ENCODE measurements at places on chromosomes 7 and 10.

GRCh38 chr7:24924375-24924774 is 55.6 kb downstream of the OSBPL3 start:
- no peak for DNase-seq

GRCh38 chr10:119051775-119052174 is 22.3 kb downstream of the NANOS1 start:
- DNase-seq: no peak

- DNase-seq: no peak
Observed at GRCh38 chr10:123139521-123140163, 3.9 kb downstream of the HMX3 start.

- DNase-seq: no peak
Observed at GRCh38 chr7:17307558-17307957, 9.1 kb downstream of the AHR start.

- DNase-seq: no peak
Observed at GRCh38 chr7:99497766-99498545, 2.1 kb downstream of the ZNF394 start.

DNA sequence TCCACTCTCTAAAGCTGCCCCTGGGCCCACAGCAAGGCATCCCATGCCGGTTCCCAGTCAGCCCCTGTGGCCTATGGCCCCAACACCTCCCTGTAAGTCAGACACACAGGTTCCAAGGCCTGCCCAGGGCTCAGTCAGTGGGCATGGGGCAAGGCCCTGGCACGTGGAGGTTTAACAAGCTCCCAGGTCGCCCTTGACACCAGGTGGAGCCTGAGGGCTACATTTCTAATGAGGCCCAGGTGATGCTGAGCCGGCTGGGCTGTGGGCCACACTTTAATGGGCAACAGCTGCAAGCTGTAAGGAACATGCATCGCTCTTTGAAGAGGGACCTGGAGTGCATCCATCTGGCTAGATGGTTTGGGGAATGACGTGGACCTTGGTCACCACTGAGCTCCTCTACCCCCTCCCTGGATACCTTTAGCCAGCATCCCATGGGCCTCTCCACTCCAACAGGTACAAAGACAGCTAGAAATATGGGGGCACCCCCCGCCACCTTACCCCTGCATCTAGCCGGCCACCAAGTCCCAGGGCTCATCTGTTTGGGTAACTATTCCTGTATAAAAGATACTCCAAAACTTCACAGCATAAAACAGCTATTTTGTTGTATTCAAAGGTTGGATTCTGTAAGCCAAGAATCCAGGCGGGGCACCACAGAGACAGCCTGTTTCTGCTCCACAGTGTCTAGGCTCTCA is 122.5 kb downstream of the OAT start:
- no peak for DNase-seq

DNA sequence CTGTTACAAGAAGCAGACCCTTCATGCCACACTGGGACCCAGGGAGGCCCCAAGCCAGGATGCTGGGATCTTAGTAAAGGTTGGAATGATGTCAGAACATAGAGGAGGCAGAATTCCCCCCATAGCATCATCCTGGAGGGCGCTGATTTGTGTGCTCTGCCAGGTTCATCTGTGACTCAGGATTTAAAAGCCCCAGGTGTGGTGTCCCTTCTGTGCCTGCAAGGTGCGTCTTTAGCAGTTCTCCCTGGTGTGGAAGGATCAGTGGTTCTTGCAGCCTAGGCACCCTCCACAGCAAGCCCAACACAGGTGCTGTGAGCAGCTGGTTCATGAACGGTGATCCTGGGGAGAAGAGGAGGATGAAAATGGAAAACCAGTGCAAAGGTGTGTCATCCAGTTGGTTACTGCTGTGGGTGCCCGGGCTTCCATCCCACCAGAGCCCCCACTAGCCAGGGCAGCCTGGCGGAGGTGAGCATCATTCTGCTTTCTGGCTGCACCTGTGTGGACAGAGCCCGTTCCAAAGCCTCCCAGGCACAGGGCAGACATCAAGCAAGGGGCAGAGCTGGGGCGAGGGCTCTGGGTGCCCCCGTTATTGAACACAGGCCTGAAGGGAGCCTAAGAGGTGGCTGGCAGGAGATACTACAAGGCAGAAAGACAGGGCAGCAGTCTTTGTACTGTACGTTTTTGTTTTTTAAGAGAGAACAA is 49.5 kb downstream of the IKZF1 start:
- no peak for DNase-seq

GRCh38 chr10:94546049-94546900 is 687 bp downstream of the HELLS start:
- DNase-seq: peak; percentile 2

GRCh38 chr10:18449611-18450026 is 201.8 kb downstream of the NSUN6 start:
- DNase-seq: no peak

- no peak for DNase-seq
Observed at GRCh38 chr7:106561151-106561550, 99.8 kb downstream of the CCDC71L start.

- no peak for DNase-seq
Observed at GRCh38 chr10:79069325-79070080, 737 bp downstream of the ZMIZ1 start.

GRCh38 chr7:28102797-28103196 is 77.8 kb downstream of the JAZF1 start:
- no peak for DNase-seq

DNA sequence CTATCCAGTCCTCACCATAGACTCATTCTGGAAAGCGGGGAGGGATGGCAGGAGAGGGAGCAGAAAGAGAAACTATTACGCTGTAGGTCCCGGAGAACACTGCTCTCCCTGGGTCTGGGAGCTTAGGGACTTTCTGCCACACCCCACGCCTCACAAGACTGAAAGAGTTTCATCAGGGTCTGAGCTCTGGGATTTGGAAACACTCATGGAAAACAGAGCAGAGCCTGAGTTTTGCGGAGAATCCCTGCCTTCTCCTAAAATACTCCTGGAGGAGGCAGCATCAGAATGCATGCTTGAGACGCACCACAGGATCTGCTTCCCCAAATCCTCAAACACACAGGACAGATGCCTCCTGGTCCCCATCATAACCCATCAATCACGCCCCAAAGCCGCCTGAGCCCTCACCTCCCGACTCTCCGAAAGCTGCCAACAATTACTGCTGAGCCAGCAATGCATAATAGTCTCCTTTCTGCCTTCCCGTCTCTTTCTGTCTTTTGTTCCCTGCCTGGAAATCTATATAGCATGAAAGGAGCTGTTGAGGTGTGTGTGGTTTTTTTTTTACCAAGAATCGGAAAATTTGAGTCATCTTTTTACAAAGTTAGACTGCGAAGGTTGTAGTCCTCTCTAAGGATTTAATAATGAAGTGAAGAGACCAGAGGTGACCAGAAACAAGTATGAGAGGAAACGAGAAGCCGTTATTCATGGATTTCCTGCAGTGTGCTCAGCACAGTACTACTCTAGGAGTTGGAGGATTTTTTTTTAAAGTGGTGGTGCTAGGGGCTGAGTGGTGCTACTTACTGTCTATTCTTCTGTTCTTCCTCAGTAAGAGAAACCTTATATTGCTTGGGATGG is 37.7 kb downstream of the ASB13 start:
- peak; percentile 21 for DNase-seq

- no peak for DNase-seq
Observed at GRCh38 chr10:70367195-70367796, 15.1 kb downstream of the LRRC20 start.

- DNase-seq: no peak
Observed at GRCh38 chr10:132146941-132147915, 39.5 kb upstream of the DPYSL4 start.

DNA sequence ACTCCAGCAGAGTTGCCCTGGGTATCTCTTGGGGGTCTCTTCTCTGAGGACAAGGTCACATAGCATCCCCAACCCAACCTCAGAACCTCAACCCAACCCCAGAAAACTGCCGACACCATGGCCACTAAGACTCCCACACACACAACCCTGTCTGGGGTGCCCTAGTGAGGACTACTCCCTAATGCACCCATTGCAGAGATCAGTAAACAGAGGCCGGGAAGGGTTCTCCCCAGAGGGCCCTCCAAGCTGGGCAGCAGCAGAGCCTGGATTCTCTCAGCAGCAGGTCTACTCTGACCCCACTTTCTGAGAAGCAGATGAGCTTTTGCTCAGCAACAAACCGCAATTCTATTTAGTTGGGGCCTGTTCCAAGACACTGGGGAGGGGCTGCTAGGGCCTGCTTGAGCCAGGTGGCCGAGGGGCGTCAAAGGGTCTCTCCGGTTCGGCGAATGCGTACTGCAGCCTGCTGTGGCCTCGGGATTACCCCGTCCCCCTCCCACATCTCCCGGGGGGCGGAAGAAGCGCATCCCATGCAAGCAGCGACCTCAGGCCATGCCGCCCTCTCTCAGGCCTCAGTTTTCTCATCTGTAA is 828 bp downstream of the OGDHL start:
- DNase-seq: no peak

DNA sequence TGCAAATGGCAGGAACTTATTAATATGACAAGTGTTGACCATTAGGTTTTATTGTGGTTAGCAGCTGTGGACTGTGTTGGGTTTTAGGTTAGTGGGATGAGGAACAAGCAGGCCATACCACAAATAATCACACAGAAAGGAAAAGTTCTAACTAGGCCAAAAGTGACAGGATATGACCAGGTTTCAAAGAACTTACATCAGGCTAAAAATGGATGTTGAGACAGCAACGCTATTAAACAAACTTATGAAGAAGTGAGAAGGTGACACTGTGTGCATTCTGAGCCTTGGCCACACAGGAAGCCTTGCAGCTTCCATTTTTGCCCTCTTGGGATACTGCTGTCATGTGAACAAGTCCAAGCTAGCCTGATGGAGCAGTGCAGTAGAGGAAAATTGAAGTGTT is 568.8 kb downstream of the HTR7 start:
- DNase-seq: no peak

DNA sequence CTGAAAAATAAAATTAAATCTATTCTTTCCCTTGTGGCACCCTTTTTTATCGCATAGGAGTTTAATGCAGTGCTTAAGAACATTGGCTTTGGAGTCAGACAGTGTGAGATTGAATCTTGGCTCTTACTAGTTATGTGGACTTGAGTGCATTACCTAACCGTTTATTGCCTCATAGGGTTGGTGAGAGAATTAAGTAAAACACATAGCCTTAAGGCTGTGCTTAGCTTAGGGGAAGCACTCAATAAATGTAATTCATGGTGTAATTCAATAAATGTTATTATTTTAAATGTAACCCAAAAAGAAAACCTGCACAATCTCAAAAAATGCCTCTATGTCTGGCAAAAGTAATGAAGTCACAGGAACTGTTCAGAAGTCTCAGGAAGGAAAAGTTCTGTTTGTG is 2.7 kb downstream of the STK17A start:
- DNase-seq: no peak

DNA sequence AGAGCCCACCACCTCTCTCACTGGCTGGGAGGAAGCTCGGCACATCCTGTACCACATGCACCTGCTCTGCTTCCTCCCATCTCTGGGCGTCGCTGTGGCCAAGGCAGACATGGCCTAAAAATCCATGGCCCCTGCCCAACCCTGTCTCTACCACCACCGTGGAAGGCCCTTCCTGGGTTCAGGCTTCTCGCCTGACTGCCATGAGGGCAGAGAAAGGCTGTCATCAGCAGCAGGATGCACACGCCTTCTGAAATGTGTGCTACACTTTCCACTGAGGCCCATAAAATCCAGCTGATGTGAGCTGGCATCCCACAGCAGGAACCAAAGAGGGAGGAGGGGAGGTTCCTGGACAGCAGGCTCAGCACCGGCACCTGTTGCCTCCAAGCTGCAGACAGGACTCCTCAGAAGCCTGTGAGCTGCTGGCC is 93.4 kb downstream of the PTPRN2 start:
- no peak for DNase-seq

DNA sequence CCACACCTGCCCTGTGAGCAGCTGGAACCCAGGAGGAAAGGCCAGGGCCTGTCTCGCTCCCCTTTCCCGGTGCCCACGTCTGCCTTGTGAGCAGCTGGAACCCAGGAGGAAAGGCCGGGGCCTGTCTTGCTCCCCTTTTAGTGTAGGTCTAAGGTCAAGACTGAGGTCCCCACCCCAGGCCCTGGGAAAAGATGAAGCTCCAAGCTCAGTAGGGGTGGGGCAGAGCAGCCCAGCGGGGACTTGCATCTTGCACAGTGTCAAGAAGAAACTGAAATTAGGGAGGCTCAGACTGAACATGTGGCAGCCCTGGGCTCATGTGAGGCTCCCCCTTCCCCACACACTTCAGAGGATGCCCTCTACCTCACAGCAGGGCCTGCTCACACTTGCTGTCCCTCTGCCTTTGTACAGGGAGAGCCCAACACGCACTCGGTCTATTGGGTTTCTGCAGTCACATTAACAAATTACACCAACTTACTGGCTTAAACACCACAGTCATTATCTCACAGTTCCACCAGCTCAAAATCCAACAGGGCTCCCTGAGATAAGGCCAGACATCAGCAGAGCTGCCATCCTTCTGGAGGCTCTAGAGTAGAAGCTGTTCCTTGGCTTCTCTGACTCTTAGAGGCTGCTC is 12.4 kb downstream of the POLL start:
- DNase-seq: no peak

DNA sequence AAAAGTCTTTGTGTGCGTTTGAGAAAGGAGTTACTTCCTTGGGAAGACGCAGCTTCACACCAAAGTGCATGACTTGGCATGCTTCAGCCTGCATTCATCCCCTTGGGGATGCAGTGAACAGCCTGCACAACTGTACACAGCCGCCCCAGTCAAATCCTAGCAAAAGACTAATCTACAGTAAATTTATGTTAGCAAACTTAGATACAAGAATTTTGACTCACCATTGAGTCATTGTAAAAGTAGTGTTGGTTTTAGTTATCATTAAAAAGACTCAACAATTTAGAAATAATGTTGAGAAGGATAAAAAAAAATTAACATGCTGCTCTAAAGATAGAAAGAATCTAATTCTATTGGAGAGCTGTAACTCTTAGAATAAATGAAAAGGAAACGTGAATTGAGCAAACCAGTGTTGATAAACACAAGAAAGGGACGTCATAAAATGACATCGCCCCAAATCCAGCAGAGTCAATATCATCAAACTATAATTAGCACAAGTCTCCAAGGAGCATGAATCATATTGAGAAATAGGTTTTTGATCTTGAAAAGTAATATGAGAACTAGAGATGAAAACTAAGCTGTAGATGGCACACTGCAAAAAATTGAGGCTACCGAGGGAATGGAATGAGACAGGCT is 11.9 kb upstream of the OPTN start:
- no peak for DNase-seq

GRCh38 chr10:132961787-132962622 is 19.6 kb upstream of the CFAP46 start:
- DNase-seq: peak; percentile 74

DNA sequence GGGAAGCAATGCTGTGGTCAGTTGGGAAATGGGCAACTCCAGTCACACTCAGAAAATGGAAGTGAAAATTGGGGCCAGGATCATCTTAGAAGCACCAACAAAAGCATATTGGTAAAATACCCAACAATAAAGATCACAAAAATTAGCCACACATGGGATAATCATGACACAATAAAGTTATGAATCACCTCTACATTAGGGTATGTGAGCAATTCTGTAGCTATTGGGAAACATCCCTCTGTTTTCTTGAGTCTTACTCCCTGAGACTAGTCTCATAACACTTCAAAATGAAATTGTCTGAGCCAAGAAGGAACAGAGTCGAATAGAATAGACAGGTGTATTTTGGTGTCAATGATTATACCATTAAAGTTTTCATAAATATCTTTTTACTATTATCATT is 178.3 kb downstream of the DYNC1I1 start:
- DNase-seq: no peak

Data from stimulated activated CD4-positive, alpha-beta T cell treated with anti-CD3 and anti-CD28 coated beads, Interleukin-12 subunit alpha, Interleukin-12 subunit beta, amount 100 ng/mL, for 48 hours (primary cell).